AG09319 (cell line): ENCODE measurements at places on chromosomes 6 and 20.

- DNase-seq, result no peak
Measured at GRCh38 chr6:33116841-33117711, 41.3 kb downstream of the HLA-DPB1 start.

GRCh38 chr20:62186096-62186426 lies 3.2 kb downstream of the MTG2 start:
- DNase-seq, result no peak

DNA sequence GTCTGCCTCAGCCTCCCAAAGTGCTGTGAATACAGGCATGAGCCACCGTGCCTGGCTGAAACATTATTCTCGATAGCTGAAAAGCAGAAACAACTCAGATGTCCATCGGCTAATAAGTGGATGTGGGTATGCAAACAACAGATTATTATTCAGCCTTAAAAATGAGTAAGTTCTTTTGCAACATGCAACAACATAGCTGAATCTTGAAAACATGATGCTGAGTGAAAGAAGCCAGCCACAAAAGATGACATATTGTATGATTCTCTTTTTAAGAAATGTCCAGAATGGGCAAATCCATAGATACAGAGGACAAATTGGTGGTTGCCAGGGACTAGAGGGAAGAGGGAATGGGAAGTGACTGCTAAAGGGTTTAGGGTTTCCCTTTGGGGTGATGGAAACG lies 61.7 kb downstream of the RIOK1 start:
- no peak for DNase-seq

DNA sequence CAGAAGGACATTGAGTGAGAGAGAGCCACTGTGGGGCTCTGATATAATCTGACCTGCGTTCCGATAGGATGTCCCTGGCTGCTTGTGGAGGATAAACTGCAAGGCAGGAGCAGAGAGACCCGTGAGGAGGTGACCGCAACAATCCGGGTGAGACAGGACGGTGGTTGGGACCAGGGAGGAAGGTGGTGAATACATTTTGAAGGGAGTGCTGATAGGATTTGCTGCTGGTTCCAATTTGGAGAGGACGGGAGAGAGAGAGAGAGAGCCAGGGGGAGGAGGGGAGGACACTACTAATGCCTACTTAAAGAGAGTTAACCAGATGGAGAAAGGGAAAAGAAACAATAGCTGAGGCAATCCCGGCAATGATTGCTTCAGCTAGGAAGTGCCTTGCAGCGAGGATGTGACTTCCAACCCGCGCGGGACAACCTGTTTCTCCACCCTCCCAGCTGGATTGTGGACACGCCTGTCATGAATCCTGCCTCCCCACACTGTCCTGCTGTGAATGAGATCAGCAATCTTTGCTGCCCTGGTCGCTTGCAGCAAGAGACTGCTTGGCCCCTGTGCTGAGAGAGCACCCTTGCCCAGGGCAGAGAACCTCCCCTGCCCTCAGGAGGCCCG lies 199.0 kb upstream of the KCNG1 start:
- peak; percentile 38 for DNase-seq

- no peak for DNase-seq
Measured at GRCh38 chr6:13558718-13559117, 15.7 kb upstream of the SIRT5 start.

- no peak for DNase-seq
Measured at GRCh38 chr6:147345902-147346301, 141.7 kb downstream of the STXBP5 start.

- no peak for DNase-seq
Measured at GRCh38 chr20:40753472-40753871, 64.4 kb upstream of the MAFB start.

GRCh38 chr20:8795404-8795803 lies 273.5 kb upstream of the PLCB4 start:
- no peak for DNase-seq

- DNase-seq, result no peak
Measured at GRCh38 chr6:105874835-105875626, 211.1 kb upstream of the PRDM1 start.

DNA sequence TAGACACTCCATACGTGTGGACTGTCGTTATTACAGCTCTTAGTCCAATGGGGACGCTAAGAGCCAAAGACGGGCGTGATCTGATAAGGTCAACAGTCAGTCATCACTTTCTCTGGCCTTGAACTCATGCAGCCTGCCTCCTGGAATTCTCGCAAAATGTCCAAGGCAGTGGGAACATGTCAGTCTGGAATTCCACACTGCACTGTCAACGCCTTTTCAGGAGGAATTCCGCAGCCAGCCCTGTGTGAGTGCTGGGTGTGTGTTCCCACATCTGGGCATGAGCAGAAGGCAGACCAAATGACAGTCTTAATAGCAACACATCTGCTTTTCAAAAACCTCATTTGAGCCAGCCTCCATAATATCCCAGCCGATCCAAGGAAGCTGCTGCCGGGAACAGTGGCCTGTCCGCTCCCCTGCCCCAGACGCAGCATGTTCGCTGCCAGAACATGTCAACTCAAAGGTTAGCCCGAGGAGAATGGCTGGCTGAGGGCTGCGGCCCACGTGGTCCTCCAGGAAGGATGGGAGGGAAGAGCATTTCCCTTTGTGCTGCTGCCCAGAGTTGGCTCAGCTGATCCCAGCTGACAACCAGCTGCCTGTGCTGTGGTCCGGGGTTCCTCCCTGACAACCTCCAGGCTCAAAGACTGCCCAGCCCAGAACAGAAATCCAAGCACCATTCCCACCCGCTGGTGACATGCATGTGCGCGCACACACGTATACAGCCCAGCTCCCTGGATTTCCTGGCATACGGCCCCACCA lies 103.1 kb downstream of the SULF2 start:
- no peak for DNase-seq

DNA sequence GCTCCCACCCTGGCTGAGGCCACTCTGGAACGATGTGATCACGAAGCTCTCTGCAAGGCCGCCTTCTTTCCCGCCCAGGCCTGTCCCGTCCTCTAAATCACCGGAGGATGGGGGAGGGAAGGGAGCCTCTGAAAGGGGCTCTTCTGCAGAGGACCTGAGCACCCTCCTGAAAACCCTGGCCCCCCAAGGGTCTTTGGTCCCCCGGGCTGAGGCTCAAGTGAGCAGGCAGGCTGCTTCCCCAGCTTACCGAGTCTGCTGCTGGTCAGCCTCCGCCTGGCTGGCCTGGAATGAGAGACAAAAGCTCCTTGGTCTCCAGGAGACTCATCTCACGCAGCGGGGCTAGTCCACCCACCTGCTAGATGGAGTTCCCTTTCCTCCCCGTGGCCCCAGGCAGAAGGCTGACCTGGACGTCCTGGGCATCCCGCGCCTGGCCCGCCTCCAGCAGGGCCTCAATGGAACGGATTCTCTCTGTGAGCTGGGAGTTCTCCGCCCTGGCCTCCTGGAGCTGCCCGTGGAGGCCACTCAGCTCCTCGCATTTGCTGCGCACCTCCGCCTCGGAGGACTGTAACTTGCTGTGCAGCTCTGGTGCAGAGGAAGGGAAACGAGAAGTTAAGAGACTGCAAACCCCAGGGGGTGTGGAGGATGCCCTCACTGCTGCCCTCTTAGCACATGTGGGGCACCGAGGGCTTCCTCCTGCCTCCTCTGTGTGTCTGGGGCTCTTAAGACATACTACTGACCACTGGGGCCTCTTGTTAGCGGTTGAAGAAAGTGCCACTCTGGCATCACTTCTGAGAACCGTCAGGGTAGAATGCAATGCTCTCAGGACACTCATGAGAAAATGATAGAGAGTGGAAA lies 54.7 kb downstream of the RRBP1 start:
- DNase-seq, result no peak

DNA sequence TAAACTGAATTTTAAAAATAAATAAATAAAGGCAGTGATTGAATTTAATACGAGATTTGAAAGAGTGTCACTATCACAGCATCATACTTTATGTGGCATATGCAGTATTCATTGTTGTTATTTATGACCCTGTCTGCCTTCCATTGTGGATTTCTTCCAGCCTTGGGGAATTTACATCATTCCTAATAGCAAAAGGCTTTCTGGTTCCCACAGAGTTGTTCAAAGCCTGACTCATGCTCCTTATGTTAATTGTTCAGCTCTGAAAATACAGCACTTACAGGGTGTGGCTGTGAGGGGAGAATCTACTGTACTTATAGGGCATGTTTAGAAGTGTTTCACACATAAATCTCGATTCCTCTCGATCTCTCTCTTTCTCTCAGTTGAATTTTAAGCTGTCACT lies 54.4 kb downstream of the JAG1 start:
- DNase-seq, result peak; percentile 80

- no peak for DNase-seq
Measured at GRCh38 chr6:85401186-85402021, 48.5 kb upstream of the NT5E start.

DNA sequence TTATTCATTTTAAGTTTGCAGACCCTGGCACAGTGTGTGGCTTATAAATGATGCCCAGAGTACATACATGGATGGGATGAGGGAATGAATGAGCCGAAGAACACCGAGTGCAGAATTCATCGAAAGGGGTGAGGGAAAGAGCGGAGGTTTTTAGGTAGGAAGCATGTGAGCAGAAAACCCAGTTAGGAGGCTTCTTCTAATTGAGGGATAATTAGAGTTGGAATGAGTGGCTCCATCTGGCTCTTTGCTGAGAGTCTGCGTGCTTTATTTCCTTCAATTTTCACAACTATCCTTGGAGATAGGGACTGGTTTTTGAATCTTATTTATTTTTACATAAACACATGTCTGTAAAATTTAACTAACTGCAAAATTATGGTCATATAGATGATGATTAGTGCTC lies 150.7 kb downstream of the DOK5 start:
- DNase-seq, result no peak

GRCh38 chr20:33158637-33159385 lies 9.1 kb upstream of the BPIFA2 start:
- no peak for DNase-seq

- no peak for DNase-seq
Measured at GRCh38 chr6:2970753-2971419, 481 bp downstream of the SERPINB6 start.

GRCh38 chr6:135411339-135411738 lies 86.2 kb downstream of the AHI1 start:
- DNase-seq, result no peak

DNA sequence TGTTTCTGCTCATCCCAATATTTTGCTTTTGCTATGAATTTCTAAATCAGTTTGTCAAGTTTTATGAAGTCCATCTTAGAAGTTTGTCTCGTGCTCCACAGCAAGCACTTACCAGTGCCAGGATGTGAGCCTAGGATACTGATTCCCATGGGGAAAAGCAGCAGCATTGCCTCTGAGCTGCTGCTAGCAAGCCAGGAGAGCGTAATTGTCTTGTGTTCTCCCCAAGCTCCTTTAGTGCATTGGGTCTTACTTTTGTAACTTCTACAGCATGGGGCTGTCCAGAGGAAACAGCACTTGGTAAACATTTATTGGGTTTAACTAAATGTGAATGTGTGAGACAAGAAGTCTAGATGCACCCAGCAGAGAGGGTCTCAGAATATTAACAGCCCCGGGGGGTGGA lies 76.1 kb downstream of the RNF182 start:
- DNase-seq, result no peak

GRCh38 chr6:56244089-56244488 lies 3.3 kb downstream of the COL21A1 start:
- no peak for DNase-seq

- DNase-seq, result no peak
Measured at GRCh38 chr6:48016020-48016755, 94.8 kb downstream of the PTCHD4 start.
